ENCODE measurements at places on chromosomes 5 and 9.

DNA sequence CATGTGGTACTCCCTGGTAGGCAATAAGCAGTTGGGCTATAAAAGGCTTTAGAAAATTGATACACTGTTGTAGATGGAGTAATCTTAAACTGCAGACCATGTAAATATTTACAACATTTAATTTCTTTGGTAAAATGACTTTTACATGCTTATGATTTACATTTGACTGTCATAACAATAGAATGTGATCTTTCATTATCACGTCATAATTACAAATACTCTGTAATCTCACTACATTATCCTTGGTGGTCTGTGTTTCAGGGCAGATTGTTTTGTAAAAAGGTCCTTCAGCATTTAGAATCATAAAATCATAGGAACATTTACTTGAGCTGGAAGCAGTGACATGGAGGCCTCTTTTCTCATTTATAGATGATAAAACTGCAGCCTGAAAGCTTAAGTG is 73.3 kb upstream of the PRRC1 start:
- DNase-seq = no peak

- no peak for DNase-seq
Measured at GRCh38 chr5:173849908-173850307, 38.2 kb upstream of the CPEB4 start.

GRCh38 chr9:126461029-126461428 is 134.4 kb downstream of the MVB12B start:
- no peak for DNase-seq

DNA sequence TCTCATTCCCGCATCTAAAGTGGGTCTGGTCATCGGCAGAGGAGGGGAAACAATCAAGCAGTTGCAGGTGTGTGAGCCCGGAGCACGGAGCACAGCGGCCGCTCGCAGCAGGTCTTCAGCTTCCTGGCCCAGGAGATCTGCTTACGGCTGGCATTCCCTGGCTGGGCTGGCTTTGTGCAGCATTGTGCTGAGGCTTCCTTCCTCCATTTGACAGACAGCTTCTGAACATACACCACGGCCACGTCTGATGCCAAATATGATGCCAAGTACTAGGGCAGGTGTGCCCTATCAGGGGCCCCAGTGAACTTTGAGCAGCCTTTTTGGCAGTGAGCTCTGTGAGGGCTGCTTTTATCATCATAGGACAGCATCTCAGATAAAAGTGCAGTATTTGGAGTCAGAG is 37.1 kb downstream of the FUBP3 start:
- no peak for DNase-seq

DNA sequence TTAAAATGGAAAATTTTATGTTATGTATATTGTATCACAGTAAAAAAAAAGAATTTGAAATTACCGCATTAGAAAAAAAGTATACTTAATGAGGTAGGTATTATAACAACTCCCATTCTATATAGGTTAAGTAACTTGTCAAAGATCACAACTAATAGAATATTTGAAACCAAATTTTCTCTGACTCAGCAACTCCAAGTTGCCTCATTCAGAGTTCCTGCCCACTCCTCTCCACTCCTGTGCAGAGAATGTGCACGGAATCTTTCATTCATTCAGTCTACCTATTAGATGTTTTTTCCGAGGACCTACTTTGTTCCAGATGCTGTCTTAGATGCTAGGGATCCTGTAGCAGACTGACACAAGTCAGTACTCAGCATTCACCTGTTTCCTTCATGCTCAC is 15.4 kb downstream of the SH3TC2 start:
- DNase-seq = no peak

DNA sequence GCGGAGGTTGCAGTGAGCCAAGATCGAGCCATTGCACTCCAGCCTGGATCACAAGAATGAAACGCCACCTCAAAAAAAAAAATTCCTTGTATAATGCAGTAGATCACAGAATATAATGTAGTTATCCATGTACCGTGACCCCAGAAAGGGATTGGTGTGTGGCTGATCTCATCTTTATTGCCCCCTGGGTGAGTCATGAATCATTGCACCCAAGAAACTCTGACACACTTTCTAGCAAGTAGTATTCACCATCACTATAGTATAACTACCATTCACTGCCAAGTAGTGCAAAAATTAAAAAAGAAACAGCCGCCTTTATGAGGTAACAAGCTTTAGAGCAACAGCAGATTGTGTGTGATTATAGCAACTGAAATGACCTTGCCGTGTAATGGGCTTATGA is 23.7 kb upstream of the ANKH start:
- no peak for DNase-seq

GRCh38 chr5:33166948-33167347 is 273.8 kb upstream of the TARS1 start:
- DNase-seq = no peak

- DNase-seq = no peak
Measured at GRCh38 chr5:1686016-1686802, 113.4 kb downstream of the MRPL36 start.

GRCh38 chr9:78238046-78239038 is 2.5 kb downstream of the CEP78 start:
- DNase-seq = no peak

DNA sequence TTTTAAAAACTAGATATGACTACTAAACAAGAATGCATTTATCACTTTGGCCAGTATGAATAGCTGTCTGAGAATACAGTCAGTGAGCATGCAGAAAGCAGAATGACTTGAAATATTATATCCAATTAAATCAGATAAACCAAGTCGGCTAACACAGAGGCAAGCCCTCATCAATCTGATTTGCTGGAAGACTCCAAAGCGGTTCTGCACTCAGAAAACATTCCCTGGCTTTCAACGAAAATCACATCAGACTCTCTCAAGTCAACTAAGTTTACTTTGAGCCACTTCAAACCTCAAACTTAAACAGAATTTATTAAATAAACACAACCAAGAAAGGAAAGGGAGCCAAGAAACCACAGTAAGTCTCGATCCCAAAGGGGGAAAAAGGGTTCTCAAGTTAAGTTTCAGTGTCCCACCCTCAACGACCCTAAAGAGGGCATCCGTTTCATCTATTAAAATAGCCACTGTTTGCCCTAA is 1.4 kb downstream of the MYO10 start:
- no peak for DNase-seq

- peak; percentile 34 for DNase-seq
Measured at GRCh38 chr5:127040796-127041520, 10.6 kb upstream of the MARCHF3 start.

DNA sequence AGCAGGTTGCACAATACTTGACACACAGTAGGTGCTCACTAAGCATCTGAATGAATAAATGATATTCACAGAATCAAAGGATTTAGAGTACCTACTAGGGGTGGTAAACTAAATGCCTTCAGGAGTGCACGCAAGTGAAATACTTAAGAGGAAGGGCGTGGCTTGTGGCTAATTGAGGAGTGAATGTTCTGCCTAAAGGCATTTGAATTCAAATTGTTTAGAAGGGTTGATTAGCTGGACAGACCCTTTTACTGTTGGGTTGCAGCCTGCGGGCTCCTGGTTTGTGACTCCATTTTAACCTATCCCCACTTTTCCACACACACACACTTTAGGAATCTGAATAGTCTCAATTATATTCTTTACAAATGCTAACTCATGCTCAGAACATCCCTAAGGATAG is 63.1 kb downstream of the PPP2R2B start:
- DNase-seq = no peak
